ENCODE measurements at places on chromosomes 6 and 20.
A peak's percentile ranks its signal among the peaks of the same experiment; 100 is the strongest.

DNA sequence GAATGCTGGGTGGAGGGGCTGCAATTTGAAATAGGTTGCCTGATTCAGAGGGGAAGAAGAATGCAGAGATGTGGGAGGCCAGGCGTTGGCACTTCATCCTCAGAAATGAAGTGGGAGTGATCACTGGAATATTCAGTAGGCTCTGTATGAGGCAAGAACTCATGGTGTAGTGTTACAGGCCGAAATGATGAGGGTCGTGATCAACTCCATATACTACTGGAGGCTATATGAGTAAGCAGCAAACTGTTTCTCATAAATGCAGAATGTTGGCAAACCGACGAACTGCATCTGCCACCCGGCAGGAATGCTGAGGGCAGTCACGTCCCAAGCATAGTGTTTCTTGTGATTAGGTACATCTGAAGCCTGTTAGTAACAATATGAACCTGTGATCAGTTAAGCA, 12.7 kb downstream of the KCNS1 start:
- peak; percentile 99 for DNase-seq

GRCh38 chr6:162726947-162727321, 632 bp downstream of the PRKN start:
- peak; percentile 3 for DNase-seq

- DNase-seq = no peak
Measured at GRCh38 chr6:137704802-137705159, 162.3 kb upstream of the TNFAIP3 start.

- no peak for DNase-seq
Measured at GRCh38 chr20:59194023-59194935, 30.7 kb downstream of the ZNF831 start.

Measured in PC-3 (cell line).